ENCODE measurements at places on chromosomes 1 and 21.

GRCh38 chr1:86731416-86731815 is 27.0 kb downstream of the SH3GLB1 start:
- DNase-seq: no peak

GRCh38 chr1:114181356-114181755 is 27.7 kb upstream of the SYT6 start:
- no peak for DNase-seq

DNA sequence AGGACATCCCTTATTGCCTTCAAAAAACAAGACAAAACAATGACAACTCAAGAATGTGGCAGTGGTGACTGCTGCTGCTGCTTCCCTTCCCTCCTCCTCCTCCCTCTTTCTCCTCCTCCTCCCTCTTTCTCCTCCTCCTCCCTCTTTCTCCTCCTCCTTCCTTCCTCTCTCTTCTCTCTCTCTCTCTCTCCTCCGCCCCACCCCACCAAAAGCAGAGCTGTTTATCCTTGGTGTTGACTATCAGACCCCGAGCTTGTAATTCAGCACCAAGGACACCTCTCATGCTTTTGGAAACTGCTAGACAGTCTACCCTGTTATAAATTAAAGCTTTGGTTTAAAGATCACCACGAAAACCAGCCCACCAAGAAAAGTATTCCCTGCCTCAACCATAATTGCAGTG is 72.4 kb upstream of the IFNAR2 start:
- no peak for DNase-seq

DNA sequence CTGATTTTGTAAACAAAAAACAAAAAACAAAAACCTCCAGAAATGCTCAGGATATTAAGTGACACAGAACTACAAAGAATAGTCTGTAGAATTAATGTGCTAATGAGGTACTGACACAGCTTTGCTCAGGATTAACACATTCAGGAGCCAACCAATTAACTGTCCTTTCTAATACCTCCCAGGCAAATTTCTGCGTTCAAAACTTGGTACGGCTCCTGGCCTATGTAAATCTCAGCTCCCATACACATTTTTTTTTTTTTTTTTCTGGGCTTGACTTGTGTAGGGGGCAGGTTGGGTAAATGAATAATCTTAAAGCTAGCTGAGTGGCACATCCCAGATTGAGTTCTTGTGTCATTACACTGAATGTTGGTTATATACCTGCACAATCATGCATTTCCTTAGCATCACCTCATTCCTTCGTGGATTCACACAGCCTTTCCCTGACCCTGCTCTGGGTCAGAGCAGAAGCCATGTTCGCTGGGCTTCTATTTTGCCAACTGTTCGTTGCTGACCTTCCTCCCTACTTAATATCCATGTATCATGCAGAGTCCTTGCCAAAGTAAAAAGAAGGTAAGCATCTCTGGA is 12.6 kb upstream of the IER5 start:
- no peak for DNase-seq

DNA sequence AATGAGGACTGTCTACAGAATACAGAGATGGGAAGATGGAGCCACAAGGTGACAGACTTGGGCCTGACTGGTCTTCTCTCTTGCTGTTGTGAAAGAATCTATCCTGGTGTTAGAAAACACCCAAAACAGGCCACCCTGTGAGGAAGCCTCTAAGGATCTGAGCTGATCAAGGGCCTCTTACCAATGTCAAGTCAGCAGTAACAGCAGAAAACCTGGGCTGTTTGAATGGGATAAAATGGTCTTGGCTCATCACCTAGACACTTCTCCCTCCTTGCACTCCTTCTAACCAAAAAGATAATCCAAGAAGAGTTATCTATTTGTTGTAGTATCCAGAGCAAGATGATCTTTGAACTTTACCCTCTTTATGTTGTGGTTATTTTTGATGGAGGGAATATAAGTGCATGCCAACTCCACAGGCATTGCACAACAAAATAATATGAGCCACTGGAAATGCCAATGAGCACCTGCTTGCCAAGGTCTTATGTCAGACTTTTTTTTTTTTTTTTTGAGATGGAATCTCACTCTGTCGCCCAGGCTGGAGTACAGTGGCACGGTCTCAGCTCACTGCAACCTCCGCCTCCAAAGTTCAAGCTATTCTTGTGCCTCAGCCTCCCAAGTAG is 32.8 kb upstream of the ZNF281 start:
- DNase-seq: no peak

GRCh38 chr1:115218034-115218405 is 120.0 kb downstream of the NGF start:
- DNase-seq: no peak

DNA sequence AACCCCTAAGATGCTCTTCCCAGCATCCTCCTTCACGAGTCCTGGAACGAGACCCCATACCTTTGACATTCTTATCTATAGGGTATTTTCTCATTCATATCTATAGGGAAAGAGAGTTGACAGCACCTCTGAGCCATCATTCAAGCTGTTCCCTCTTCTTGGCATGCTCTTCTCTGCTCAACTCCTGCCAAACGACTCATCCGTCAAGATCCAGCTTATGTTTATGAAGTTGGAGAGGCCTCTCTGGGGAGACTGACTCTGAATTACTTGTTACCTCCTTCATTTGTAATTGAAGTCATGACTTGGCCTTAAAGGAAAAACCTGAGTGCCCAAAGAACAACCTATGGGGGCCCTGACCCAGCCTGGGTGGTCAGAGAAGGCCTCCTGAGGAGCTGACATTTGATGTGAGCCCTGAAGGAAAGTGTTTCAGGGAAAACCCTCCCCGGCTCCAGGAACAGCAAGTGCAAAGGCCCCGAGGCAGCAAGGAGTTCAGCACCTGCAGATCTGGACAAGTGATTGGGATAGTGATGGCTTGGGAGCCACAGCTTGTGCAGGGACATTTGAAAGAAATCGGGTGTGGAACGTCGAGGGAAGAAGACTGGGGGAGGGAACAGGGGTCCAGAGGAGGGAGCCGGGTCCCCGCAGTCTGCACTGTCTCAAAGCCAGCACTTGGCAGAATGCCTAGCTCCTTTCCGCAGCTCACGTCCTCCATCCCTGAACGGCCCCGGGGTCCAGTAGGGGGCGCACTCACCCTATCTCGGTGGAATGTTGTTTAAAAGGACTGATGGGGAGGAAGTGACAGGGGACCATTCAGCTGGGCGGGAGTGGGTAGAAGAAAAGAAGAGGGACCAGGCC is 14.0 kb upstream of the CDA start:
- no peak for DNase-seq

GRCh38 chr1:166113031-166113430 is 53.8 kb downstream of the FAM78B start:
- no peak for DNase-seq

DNA sequence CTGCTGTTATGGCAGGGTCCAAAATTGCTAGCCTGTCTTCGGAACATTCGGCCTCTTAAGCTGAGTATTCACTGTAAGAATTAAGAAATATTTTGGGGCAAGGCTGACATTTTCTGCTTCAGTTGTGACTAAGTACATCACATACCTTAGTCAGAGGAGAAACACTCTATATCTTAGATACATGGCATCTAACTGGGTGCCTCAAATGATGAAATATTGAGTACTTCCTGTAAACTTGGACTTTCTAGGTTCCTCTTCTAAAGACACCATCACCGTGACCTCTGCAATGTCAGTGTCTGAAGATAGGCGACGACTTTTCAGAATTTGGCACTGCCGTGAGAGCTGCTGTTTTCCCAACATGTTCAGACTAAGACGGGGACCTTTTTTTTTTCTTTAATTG is 65.6 kb downstream of the PCBP3 start:
- no peak for DNase-seq

GRCh38 chr1:166354406-166354805 is 187.6 kb upstream of the FAM78B start:
- DNase-seq: no peak

- no peak for DNase-seq
Measured at GRCh38 chr1:160800645-160801408, 4.9 kb downstream of the LY9 start.

DNA sequence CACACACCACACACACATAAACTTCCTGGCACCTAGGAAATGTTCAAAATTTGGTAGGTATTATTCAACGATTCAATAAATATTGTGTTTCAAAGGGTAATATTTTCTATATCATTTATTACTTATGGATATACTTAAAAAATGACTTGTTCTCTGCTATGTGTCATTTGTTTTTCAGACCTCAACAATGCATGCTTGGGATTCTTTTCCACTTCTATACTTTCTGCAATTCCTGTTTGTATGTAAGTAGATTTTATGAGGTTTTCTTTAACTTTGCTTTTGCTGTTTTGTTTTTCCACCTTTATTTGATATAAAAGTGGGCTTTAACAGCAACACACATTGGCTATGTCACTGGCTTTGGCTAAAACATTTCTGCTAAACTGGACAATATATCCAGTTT is 3.5 kb downstream of the CEP170 start:
- no peak for DNase-seq

DNA sequence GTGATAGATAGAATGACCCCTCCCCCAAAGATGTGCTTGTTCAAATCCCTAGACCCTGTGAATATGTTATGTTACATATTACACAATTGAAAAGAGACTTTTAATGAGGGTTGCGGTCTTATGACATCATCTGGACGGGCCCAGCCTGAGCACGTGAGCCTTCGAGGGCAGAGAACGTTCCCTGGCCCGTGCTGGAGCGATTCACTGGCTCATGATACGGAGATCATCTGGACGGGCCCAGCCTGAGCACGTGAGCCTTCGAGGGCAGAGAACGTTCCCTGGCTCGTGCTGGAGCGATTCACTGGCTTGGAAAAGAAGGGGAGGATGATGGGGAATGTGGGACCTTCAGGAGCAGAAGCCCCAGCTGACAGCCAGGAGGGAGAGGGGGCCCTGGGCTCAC is 34.4 kb upstream of the COL18A1 start:
- DNase-seq: no peak

DNA sequence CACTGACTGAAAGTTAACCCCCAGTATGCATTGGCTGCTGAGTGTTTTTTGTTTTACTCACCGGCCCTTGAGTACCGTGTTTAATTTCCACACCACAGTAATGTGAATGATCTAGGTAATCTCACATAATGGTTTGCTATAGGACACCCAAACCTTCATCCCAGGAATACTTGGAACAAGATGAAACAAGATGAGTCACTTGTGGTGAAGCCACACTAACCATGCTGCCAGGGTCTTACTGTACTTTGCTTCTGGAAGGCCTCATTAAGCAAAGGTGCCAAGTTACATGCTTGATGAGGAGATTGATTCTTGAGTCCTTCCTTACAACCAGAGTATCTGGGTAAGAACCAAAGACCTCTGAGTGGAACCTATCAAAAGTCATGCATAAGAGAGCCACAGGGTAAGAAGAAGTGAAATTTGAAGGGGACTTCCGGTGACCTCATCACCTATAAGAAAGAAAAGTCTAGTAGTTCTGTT is 163.3 kb downstream of the NRIP1 start:
- no peak for DNase-seq

DNA sequence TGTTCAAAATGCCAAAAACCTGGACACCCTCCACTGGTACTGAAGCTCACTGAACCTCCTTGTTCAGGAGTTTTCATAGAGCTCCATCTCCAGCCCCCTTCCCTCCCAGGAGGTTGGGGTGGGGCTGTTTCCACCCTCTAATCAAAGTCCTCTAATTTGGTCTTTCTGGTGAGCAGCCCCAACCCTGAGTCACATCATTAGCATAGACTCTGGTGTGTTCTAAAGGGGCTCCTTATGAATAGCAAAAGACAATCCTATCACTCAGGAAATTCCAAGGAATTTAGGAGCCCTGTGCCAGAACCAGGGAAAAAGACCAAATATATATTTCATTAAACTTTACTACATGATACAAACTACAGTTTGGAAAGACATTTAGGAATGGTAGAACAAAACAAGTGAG is 13.2 kb upstream of the UBE4B start:
- DNase-seq: no peak

DNA sequence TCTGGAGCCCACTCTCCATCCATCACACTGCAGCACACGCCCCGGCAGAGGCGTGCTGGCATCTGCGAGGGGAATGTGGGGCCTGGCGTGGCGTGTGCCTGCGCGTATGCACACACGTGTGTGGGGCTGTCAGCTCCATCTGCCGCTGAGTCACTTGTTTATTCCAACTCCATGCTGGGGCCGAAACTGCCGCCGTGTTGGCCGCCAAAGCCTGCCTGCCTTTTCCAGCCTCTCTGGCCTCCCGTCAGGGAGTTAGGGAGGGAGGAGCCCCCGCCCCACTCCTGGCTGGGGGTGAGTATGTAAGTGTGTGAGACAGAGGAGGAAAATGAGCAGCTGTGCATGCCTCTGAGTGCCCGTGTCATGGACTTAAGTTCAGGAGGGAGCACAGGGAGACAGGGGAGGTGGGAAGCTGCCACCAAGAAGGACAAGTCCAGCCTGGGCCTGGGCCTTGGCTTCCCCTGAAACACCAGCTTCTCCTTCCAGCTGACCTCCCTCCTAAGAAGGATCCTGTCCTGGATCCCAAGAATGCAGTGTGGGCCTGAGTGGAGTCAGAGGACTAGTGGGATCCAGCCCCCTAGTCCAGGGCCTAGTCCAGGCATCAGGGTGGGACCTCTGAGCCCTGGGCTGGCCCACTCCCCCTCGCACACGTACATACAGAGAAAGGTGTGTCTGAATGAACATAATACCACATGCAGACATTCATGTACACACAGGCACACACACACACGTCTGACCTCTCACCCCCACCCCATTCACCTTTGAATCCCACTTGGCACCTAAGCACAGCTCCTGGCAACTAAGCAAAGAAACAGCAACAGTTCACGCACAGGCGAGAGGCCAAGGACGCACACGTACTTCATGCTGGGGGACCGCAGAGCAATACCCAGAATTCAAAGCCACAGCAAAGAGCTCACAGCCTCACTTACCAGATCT is 24.7 kb downstream of the MEF2D start:
- DNase-seq: no peak

- DNase-seq: no peak
Measured at GRCh38 chr1:222757646-222758268, 20.8 kb downstream of the FAM177B start.

DNA sequence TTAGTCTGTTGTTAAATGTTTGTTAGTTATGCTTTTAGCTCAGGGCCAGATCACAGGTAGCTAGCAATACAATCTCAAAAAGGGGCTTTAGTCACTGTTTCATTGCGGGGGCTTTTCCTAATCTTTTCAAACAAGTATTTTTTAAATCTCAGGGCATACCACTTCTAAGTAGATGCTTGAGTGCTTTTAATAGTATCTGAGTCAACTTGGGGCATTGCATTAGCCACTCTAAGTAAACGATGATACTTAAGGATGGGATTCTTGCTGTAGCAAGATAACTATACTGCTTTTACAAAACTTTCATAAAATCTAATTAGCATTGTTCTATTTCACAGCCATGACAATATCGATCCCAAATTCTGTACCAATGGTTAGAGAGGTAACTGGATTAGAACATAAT is 11.6 kb downstream of the CDC42BPA start:
- DNase-seq: no peak

DNA sequence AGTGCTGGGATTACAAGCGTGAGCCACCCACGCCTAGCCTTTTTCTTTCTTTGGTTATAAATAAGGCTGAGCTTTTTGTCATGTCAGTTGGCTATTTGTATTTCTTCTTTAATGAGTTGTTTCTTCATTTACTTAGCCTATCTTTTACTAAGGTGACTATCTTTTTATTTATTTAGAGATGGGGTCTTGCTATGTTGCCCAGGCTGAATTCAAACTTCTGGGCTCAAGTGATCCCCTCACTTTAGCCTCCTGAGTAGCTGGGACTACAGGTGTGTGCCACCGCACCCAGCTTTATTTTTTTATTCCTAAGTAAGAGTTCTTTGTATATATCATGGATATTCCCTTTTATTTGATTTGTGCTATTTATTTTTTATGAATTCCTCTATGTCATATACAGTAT is 11.9 kb downstream of the DMBX1 start:
- DNase-seq: no peak

GRCh38 chr1:211830328-211831142 is at the start of gene LPGAT1:
TSS of gene LPGAT1 (minus strand) at chr1:211830763. CDS start at chr1:211829296, 1,467 bp downstream.
- peak; percentile 81 for DNase-seq

Data from NCI-H2227 treated with DMSO at 0.1 percent for 48 hours (cell line).